ENCODE measurements at places on chromosomes 11 and 22.

DNA sequence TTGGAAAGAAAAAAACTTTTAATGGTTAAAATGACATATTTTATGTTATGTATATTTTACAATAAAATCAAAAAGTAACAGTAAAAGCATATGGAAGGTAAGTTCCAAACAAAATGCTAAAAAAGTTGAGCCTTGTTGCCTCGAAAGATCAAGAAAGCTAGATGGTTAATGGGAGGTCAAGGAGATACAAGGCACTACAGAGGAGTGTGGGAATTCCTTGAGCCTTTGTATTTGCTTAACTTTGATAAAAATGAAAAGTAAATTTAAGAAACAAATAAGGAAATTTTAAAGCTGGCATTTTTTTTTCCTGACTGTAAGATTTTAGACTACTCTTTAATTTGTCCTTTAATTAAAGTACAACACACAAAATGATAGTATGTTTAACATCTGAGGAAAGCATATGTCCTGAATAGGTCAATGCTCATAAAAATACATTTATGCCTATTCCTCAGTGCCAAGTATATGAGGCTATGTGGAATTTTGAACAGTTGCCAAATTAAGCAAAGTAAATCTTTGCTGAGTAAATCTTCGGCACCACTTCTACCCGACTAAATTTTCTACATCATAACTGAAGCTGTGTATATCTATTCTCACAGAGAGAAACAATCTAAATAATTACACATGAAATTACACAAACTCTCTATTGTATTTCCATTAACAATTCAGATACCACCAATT, 108.8 kb downstream of the TTC28 start:
- DNase-seq = no peak

DNA sequence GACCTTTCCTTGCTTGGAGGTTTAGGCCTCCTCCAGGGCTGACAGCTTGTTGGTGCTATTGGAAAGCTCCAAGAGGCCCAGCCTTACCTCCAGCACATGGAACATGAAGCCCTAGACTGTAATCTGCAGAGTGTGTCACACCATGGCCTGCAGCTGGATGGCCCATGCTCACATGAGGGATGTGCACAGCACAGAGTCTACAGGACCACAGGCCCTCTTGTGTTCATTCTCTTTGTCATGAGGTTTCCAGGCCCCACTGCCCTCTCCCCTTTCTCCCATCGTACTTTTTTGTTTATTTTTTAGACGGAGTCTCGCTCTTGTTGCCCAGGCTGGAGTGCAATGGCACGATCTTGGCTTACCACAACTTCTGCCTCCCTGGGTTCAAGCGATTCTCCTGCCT, 10.0 kb downstream of the FADS1 start:
- DNase-seq = no peak

- no peak for DNase-seq
Observed at GRCh38 chr11:118139578-118139977, 13.0 kb downstream of the SCN4B start.

DNA sequence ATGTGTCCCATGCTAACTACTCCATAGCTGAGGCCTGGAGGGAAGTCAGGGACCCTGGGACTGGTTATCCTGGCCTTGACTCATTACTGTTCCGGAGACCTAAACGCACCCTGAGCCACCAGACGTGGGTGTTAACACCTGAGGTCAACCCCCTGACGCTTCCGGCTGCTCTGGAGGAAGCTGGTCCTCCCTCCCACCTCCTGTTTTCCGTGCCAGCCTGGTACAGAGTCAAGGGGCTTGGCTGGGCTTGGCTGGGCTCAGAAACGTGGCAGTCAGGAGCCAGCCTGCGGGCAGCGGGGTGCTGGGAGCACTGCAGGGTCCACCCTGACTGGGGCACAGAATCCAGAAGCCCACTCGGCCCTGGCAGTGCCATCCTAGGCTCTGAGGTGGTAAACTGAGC, 2.6 kb downstream of the TMPRSS4 start:
- no peak for DNase-seq

GRCh38 chr11:93192163-93192562, 5.6 kb downstream of the SLC36A4 start:
- no peak for DNase-seq

DNA sequence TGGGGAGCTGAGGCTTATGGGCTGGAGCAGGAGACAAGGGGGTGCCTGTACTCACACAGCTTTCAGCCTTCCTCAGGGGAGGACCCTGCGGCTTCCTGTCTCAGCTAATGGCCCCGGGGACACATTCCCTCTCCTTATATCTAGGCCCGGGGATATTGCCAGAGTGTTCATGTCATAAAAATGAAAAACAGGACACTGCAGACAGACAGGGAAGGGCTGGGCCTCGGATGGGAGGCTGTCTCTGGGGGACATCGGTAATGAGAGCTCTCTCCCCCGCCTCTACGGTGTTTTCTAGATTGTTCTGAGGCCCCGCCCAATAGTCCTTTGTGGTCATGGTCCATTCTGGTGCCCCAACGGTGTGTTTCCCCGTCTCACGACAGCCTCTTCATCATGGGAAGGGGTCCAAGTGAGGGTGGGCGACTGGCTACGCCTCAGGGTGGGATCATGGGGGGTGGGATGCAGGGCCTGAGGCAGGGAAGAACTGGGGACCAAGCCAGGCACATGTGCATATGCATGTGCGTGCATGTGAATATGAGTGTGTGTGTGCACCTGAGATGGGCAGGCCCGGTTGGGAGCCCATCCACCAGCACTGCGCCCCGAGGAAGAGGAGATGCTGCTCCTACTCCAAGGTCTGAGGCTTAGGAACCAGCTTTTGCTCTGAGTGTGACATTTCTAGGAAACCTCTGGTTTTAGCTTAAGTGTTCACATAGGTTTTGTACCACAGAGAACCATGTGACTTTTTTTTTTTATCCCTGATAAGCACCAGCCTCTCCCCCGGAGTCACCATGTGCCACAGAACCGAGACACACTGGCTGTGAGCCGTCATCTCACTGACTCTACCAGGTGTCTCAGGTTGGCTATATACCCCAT, 5.3 kb downstream of the ARVCF start:
- no peak for DNase-seq

DNA sequence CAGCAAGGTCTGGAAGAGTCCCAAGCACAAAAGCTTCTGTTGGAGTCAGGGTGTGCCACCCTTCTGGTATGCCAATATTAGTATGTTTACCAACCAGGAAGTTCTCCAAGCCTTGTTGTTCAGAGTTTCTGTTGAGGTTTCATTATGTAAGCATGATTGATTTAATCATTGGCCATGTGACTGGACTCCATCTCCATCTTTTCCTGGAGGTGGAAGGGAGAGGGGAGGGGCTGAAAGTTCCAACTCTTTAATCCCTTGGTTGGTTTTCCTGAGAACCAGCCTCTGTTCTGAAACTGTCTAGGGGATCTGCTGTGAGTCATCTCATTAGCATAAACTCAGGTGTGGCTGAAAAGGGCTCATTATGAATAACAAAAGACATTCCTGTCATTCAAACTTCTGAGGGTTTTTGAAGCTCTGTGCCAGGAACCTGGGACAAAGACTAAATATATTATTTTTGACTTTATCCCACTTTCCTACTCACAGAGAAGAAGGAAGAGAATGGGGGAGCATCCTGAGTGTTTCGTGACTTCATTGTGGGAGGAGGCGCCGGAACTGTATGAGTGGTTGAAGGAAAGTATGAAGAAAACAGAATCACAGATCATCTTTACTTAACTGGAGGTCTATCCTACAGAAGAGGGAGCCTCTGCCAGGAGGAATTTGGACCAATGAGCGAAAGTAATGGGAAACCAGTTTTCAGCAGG, 138.2 kb downstream of the NECTIN1 start:
- DNase-seq = no peak

GRCh38 chr22:27724157-27724556, 77.4 kb downstream of the MN1 start:
- no peak for DNase-seq

GRCh38 chr22:22932512-22932941, 44.9 kb downstream of the IGLL5 start:
- DNase-seq = no peak

DNA sequence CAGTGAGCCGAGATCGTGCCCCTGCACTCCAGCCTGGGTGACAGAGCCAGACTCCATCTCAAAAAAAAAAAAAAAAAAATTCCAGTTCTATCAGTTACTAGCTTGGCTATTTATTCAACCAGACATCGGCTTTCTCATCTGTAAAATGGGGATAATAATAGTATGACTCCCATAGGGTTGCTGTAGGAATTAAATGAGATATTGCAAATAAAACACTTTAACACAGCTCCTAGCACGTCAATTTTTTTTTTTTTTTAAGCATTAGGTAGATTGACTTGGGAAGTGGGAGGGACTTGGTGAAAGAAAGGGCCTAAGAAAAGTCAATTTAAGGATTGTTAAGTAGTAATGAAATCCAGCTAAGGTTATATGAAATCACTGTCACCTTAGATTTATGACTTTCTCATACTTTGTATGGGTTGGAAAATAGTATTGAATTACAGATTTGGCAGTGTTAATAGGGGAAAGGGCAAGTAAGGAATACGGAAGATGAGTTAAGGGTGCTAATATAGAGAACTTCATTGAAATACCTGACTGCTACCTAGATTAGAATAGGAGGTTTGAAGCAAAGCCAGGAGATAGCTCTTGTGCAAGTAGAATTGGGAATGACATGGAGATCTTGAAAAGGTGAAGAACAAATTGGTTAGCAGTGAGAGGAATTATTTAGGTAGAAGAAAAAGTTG, 28.8 kb downstream of the BIRC2 start:
- no peak for DNase-seq

GRCh38 chr11:128448200-128448886, 139.0 kb downstream of the ETS1 start:
- DNase-seq = no peak

DNA sequence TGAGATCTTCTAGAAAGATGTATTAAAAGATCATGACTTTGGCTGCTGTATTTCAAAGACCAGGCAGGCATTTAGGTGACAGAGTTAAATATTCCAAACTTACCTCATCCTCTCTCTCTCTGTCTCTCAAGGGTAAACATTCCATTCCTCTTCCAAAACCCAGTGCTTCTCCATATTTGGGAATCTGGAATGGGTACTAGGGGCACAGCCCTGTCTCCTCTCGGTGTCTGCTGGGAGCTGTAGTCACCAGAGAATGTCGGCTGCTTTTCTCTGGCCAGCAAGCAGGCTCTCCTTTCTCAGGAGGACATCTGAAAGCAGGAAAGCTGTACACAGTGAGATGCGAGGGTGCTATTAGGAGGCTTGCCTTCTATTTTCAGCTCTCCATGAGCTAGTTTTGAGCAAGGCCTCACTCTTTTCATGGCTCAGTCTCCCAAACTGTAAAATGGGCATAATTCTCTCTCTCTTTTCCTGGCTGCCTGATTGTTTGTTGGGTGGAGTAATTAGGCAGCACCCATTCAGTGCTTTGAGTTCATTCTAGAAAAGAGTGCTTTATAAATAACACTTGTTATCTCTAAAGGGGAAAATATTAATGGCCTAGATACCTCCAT, 9.3 kb upstream of the PEX26 start:
- DNase-seq = no peak

- no peak for DNase-seq
Observed at GRCh38 chr11:66523611-66524010, 13.2 kb downstream of the BBS1 start.

DNA sequence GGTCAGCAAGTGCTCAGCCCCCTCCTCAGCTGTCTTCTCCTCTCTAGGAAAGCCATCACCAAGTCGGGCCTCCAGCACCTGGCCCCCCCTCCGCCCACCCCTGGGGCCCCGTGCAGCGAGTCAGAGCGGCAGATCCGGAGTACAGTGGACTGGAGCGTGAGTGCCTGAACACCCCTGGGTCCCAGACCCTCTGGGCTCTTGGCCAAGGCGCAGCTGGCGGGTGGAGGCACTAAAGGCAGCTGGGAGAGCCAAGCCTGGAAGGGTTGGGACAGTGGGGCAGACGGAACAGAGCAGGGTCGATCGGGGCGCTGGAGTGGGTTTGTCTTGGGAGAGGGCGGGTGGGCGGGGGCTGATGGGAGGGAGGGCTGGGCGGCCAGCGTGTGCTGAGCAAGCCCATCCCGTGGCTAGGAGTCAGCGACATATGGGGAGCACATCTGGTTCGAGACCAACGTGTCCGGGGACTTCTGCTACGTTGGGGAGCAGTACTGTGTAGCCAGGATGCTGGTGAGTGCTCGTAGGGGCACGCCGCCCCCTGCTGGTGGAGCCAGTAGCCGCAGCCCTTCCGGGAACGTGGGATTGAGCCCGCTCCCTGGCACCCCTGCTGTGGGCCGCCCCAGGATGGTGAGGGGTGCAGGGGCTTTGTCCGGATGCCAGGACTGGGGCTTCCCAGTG, 14.1 kb upstream of the MDK start:
- peak; percentile 79 for DNase-seq

- DNase-seq = no peak
Observed at GRCh38 chr11:85805387-85805786, 5.6 kb downstream of the SYTL2 start.

DNA sequence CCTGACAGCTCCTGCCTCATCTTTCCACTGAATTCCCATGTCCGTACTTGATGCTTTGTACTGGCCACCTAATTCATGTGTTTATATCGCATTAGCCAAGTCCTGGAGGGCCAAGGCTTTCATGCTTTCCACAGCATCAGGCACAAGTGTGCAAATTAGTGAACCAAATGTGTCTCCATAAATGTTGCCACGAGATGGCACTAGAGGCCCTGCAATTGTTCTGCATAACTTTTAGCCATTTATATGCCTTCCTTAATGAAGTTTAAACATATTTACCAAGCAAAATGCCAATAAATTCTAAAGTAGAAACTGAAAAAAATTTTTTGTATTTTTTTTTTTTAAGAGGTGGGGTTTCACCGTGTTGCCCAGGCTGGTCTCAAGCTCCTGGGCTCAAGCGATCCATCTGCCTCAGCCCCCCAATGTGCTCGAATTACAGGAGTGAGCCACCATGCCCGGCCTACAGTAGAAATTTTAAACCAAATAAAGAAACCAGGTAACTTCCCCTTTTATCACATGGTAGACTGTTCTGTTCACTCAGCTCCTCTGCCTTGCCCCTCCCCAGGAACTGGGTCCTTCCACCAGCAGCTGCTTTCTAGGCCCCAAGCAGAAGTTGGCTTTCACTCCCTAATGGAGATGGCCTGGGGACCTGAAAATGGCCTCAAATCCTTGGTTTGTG, 20.8 kb upstream of the IL18BP start:
- peak; percentile 57 for DNase-seq

DNA sequence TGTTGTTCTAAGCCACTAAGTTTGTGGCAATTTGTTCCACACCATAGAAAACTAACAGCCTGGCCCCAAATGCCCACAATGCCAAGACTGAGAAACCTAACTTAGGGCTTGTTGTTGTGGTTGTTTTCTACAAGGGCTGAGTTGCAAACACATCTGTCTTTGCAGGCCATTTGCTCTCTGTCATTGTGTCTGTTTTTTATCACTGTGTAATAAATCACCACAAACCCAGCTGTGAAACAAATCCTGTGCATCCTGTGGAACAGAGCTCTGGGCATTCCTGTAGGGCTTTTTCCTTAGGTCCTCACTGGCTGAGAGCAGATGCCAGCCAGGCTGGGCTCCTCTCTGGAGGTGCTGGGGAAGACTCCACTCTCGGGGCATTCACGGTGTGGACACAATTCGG, 15.7 kb upstream of the SYT8 start:
- DNase-seq = no peak

DNA sequence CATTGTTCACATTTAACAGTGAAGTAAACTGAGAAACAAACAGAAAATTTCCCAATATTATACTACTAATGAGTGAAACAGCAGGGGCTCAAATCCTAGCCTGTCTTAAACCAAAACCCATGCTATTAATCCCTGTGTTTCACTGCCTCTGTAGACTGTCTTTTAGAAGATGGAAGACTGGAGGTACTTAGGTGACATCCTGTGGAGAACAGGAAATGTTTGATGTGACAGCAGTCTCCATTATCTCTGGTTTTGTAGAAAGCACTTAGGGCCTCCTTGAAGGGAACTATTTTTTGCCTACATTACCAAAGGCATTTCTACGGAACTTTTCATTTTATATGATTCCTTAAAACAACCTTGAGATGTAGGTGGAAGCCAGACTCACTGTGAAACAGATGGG, 288.1 kb upstream of the SORL1-AS1 start:
- DNase-seq = no peak

Measured in stimulated activated CD4-positive, alpha-beta T cell treated with anti-CD3 and anti-CD28 coated beads, Interleukin-2, amount 100 ng/mL, for 24 hours (primary cell).